Fibroblast of skin of back (primary cell): ENCODE measurements at places on chromosomes 11 and 22.

DNA sequence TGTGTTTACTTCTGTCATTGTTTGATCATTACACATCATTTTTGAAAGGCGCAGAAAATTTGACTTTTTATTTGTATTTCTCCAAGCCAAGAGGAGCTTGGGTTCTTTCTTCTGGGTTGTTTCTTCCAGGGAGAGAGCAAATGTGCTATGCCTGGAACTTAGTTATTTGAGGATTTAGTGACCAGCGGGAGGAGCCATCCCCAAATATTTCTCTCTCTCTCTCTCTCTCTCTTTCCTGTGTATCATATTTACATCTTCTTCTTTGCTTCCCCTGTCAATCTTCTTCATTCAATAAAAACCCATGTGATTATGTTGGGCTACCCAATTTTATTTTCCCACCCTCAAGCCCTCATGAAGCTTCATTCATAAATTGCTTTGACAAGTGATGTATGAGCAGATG lies 534.5 kb downstream of the LRRC4C start:
- no peak for DNase-seq

DNA sequence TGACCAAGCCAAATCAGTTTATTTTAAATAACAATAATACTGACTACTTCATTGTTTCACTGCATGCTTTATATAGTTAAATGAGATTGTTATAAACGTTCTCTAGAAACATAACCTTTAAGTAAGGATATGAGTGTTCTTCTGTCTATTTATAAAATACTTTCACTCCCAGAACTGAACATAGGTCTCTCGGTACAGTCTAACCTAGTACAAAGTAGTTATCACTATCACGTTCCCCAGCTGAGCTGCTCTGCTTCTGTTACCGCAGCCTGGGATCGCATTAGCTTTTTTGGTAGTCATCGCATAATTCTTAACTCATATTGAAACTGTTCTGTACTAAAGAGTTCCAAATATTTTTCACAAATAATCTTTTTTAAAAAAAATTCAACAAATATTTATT lies 143.6 kb downstream of the WNT11 start:
- no peak for DNase-seq

DNA sequence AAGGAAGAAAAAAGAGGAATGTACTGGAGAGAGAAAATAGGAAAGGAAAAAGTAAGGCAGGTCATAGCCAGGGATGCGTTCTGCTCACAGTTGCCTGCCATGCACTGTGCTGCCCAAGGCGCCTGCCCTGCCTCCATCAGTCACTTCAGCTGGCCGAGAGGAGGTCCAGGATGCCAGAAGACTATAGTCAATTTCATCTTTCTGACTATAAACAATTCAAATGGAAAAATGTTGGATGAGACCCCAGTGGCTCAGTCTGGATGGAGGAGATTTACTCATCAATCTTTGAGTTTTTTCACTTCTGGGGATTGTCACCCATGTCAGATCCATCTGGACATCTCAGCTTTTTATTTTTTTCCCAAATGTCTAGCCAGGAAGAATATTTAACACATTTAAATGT lies 36.7 kb upstream of the CLMP start:
- DNase-seq: peak; percentile 37

DNA sequence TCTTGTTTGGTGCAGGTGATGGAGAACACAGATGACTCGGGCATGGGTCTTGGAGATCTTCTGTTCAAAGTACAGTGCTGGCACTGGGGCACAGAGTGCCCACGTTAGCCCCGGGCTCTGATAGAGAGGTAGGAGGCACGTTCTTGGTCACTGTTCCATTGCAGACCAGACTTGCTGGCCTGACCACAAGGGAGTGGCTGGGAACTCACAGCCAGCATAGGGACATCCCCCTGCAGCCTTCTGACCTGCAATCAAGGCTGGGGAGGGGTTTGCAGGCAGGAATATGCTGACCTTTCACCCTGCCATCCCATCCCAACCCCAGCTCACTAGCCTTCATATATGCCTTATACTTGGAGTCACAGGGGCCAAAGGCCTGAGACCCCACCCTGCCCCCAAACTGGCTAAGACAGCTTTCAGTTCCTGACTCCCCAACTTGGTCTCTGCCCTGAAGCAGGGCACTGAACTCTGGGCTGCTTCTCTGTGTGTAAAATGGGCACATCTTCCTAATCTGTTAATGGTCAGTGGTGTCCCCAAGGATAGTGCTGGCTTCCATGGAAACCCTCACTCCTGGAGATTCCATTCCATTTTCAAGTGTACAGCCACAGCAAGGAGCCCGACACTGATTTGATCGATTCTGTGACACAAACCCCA lies 4.6 kb downstream of the MRPL49 start:
- no peak for DNase-seq

- DNase-seq: no peak
Observed at GRCh38 chr22:49368976-49369725, 458.5 kb downstream of the BRD1 start.

GRCh38 chr11:59918480-59918879 lies 19.8 kb upstream of the OOSP1 start:
- peak; percentile 9 for DNase-seq

DNA sequence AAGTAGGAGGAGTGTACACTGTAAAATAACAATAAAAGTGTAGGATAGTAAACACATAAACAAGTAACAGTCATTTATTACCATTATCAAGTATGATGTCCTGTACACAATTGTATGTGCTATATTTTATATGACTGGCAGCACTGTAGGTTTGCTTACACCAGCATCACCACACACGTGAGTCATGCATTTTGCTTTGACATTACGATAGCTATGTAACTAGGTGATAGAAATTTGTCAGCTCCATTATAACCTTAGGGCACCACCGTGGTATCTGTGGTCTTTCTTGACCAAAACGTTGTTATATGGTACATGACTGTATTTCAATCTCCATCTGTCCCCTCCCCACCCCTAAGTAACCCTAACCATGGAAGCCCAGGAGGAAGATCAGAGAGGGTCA lies 1.1 kb downstream of the DNAL4 start:
- no peak for DNase-seq

DNA sequence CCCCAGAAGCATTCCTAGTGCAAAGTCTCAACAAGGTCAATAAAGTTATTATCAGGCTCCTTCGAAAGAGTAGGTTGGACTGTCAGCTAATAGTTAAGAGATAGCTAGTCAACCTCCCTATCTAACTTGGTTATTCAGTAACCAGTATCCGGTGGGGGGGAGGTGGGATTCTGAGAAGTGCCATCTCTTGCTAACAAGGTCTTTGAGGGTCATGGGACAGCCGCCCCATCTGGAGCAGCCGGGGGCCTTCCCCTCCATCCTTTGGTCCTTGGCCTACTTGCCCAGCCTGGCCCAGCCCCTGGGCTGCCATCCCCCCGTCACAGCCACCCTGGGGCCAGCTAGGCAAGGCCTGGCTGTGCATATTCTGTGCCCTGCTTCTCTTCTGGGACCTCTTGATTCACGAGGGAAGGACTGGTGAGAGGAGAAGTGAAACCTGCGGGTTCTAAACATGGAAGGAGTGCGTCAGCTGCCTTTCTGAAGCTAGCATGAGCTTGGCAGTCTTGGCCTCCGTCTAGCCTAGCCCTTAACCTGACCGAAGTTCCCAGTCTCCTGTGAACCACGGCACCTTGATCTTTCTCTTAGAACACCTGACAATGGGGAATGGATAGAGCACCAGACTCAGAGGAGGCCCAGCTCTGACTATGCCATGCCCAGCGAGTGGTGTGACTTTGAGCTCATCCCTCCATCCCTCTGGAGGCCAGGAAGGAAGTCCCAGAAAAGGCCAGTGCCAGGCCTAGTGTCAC lies 9.3 kb downstream of the SLC37A2 start:
- no peak for DNase-seq

DNA sequence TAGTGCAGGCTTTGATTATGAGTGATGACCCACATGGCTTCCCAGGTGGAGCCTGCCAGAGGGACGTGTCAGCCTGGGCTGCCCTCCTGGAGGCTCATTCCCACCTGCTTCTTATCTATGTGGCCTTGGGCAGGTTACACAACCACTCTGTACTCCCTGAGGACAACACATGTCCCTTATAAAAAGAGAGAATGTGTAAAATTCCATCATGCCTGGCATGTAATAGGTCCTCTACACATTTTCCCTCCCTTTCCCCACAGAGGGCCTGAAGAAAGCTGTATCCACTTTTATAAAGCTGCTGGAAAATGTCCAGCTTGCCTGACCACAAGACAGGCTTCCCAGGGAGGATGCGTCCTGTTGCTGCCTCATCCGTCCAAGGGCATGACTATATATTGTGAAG lies 55.0 kb upstream of the VSTM5 start:
- DNase-seq: peak; percentile 92

DNA sequence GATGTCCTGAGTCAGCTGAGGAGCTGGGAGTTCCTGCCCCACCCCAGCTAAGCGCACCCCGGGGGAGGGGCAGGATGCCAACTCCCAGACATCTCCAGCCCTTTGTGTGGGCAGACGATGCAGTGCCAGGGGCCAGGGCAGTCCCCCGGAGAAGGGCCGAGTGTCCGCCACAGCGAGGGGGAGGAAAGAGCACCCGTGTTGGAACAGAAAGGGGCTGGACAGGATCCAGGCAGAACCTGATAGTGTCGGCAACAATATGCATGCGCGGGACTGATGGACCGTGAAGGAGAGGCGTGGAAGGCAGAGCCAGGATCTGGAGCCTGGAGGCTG lies 1434.7 kb downstream of the BRD1 start:
- DNase-seq: no peak

DNA sequence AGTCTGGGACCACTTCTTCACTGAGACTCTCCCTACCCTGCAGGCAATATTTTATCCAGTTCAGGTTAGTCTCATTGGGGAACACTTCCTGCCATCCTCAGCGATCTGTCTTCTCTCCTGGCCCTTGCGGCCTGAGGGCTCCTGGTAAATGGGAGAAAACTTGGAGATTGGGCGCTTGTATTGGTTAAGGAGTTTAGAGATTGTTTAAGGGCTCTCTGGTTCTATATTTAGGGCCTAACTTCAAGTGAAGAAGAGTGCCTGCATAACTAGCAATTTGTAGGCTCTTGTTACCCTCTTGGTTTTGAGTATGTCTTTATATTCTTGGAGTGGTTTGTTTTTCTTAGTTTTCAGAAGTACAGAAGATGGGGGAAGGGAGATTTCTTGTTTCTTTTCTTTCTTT lies 72.7 kb downstream of the TRAF6 start:
- no peak for DNase-seq

DNA sequence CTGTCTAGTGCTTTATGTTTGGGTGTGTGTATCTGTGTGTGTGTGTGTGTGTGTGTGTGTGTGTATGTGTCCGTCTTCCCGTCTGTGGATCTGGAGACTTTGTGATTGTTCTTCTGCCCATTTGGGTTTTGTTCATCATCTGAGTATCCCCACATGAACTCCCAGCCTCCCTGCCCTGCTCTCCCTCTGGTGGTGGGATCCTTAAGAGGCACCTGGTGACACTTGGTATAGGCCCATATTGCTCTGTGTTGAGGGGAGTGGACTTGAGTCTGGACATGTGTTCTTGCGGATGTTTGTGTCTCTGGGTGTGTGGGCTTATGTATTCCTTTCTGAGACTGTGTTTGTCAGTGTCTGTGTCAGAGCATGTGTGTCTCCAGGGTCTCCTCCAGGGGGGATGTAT lies 15.3 kb downstream of the RCOR2 start:
- no peak for DNase-seq

DNA sequence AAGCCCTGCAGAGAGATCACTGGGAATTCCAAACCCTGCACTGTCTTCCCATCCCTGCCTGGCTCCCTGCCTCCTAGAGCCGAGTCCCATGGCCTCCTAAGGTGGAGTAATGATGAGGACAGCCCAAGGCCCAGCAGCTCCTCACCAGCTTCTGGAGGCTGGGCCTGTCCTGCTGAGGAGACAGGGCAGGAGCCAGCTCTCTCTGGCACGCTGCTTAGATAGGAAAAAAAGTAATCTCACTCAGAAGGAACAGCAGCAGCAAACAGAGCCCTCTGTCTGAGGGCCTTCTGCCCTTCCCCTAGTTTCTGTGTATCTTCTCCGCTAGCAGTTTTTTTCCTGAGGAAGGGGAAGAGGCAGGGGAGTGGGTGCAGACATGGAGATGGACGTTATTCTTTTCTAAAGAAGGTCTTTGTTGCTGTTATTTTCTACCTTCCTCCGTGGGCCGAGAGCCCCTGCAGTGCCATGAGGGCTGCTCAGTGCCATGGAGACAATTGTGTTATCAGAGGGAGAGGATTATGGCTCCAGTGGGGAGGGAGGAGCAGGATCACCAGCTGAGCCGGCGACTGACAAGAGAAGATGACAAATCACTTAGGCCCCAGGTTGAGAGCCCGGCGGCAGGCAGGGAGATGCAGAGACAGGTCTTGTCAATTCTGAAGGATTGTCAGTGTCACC lies 315.3 kb downstream of the BUD13 start:
- no peak for DNase-seq

- DNase-seq: no peak
Observed at GRCh38 chr22:44119669-44120313, 60.9 kb upstream of the PARVG start.

DNA sequence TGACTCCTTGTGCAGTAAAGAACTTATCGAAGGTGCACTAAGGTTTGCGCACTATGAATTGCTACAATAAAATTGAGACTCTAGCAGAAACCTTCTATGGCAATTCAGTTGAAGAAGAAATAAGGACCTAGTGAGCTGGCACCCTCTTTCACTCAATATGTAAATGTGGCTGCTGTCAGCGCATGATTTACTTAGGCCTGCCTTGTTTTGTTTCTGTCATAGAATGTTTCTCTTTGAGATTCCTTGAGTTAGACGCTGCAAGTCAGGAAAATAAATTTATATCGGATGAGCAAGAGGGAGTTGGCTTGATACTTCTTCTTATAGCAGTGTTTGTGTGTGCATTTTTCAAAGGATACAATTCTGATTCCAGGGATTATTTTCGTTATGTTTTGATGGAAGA lies 322.1 kb downstream of the BLID start:
- peak; percentile 72 for DNase-seq
